ENCODE measurements at places on chromosomes 2 and 18.

- no peak for DNase-seq
These were observed 24.2 kb downstream of the TRAF3IP1 start for GRCh38 chr2:238344517-238344916.

DNA sequence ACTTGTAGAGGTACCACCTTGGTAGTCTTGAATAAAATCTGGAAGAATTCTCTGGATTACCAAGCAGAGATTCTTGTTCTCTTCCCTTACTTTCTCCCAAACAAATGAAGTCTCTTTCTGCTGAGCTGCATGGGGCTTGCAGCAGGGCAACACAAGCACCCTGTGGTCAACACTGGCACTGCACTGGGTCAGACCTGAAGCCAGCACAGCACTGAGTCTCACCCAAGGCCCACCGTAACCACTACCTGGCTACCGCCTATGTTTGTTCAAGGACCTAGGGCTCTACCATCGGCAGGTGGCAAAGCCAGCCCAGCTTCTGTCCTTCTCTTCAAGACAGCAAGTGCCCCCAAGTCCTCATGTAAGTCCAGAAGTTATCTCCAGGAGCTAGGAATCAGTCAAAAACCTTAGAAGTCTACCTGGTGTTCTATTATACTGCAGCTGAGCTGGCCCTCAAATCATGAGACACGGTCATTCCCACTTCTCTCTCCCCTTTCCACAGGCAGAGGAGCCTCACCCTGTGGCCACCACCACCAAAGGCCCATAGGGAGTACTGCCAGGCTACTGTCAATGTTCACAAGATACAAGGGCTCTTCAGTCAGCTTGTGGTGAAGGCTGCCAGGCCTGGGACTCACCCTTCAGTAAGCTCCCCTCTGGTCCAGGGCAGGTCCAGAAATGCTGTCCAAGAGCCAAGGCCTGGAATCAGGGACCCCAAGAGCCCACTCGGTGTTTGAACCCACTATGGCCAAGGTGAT lies 18.4 kb downstream of the VPS54 start:
- no peak for DNase-seq

- DNase-seq, result no peak
These were observed 141.0 kb downstream of the INHBB start for GRCh38 chr2:120486946-120487345.

- DNase-seq, result no peak
These were observed 1.1 kb downstream of the TTL start for GRCh38 chr2:112483042-112483473.

DNA sequence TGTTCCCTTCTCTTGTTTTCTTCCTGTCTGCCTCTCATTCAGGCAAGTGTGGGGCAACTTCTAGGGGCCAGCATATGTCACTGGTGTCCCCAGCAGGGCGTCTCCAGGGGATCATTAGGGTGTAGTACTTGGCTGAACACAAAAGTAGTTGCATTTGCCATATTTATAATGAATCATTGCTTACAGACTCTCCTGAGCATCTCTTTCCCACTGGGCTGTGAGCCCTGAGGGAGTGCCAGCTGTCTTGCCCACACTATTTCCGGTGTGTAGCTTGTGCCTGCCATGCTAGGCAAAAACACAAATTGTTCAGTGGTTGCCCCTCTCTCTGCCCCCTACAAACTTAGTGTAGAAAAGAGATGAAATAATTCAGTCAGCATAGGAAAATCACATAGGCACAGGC lies 40.8 kb upstream of the SCLY start:
- no peak for DNase-seq

DNA sequence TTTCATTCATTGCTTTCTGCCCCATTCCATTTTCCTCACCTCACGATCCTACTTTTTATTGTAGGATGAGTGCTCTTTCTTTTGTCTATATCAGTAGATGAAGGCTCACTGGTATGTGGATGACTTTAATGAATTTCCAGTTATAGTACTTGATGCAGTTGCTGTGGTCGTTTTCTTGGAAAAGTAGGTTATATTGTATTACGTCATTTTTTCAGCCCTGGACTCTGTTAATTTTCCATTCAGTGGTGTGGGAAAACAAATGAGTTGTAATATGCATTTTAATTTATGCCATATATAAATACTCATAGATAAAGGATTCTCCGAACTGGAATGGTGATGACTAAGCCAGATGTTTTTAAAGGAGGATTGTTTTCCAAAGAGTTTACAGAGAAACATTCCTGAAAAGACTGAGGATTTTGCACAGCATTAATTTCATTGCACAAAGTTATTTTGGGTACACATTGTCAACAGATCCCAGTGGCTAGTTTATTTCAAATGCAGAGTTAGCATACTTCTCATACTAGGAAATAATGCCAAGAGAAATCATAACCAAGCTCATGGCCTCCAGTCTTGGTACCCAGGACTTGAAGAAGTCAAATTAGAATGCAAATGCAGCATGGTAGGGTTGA lies 189.7 kb downstream of the PAX3 start:
- no peak for DNase-seq

DNA sequence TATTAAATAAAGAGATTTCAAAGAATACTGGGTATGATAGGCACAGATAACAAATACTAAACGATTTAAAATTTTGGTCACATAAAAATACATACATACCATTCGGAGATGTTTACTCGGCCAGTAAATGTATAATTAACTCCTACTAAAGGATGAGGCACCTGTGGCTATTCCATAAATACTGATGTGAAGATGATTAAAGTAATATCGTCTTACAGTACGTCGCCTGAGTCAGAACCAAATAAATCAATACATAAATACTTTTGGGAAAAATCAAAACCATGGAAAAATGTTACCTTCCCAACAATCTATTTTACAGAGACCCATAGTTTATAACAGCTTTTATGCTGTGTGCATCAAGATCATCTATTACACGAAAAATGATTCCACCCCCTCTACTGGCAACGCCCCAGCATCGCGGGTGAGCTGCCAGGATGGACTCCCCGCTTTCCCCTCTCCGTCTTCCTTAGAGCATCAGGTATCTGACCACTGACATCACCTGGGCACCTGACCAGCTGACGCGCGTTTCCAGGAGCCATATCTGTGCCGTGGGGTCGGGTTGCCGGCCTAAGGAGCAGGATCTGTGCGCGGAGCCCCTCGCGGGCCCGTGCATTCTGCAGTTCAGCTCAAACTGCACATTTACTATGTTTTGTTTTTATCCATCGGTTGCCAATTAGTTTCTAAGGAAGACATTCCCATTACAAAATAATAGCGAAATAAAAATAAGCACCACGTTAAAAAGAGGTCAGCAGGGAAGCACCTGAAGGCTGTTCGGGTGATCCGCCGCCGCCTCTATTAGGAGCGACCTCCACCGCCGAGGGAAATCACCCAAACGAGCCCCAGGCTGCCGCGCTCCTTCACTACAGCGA lies 901 bp downstream of the ICA1L start:
- DNase-seq, result peak; percentile 57

GRCh38 chr2:73907840-73908452 lies 15.1 kb downstream of the ACTG2 start:
- peak; percentile 57 for DNase-seq

- DNase-seq, result no peak
These were observed 9.3 kb downstream of the MEX3C start for GRCh38 chr18:51188024-51188701.

DNA sequence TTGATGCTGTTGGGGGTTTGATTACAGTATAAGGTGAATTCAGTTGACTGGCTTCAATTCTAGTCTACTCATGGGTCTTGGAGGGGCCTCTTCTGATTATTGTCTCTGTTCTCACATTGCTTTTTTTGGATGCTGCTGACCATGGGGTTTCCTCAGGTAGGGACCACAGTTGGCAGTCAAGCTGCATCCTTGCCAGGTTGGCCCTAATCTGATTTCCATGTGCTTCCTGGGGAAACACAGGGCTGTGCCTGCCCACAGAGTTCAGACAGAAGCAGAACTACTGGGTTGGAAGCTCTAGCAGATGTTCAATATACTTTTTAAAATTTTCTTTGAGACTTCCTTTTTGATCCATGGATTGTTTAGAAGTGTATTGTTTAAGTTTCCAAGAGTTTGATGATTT lies 227.3 kb downstream of the XIRP2 start:
- DNase-seq, result no peak

- no peak for DNase-seq
These were observed 265.3 kb upstream of the PKDCC start for GRCh38 chr2:41782306-41783158.

DNA sequence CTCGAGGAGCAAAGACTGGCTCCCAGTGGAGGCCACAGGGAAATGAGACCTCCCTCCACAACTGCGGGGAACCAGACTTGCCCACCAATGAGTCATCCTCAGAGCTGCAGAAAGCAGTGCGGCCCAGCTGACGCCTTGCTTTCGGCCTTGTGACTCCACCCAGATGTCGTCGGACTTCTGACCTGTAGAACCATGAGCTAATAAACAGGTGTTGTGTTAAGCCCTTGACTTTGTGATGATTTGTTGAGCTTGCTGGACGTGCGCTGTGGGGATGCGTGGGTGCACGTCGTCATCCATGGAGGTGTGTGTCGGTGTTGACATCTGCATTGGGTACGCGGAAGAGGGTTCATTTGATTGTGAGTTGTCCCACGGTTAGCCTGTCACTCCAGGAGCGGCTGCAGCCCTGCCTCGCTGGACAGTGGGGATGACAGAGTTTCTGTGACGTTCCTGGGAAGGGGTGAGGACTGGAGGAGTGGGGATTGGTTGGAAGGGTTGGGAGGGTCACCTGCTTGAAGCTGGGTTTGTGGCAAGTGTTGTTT lies 154.1 kb downstream of the SH3BP4 start:
- no peak for DNase-seq

DNA sequence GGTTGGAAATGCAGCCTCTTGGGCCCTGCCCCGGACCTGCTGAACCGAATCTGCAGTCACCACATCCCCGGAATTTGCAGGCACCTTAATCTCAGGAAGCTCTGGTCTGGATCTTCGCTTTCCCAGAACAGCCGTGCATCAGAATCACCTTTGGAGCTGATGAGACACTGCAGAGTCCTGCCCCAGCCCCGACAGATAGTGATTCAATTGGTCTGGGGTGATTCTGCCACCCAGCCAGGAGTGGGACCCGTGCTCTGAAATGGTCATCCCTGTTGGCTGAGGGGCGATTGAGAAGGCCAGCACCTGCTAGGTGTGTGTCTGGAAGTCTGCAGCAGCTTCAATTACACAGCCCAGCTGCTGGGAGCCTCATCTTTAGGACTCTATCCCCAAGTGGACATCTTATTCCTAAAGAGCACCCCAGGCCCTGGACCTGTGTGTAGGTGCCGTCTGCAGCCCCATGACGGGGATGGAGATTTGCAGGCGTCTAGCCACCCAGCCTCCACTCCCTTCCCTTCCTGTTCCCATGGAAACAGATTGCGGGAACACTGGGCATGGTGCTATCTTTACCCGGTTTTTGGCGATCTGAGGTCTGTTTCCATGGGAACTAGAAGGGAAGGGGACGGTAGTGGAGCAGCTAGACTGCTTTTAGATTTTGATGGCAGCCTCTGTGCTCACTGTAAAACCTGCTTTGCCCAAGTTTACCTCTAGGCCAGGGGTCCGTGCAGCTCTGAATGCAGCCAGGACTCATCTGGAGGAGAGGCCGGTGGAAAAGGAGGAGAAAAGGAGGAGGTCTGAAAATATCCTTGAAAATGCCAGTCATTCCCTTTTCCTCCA lies 156.1 kb downstream of the LDLRAD4 start:
- no peak for DNase-seq
